ENCODE measurements at places on chromosomes 5 and 9.

GRCh38 chr9:8468045-8468637 lies 668.6 kb upstream of the DMAC1 start:
- no peak for DNase-seq

GRCh38 chr5:75277463-75277862 lies 40.8 kb upstream of the ANKRD31 start:
- DNase-seq: no peak

DNA sequence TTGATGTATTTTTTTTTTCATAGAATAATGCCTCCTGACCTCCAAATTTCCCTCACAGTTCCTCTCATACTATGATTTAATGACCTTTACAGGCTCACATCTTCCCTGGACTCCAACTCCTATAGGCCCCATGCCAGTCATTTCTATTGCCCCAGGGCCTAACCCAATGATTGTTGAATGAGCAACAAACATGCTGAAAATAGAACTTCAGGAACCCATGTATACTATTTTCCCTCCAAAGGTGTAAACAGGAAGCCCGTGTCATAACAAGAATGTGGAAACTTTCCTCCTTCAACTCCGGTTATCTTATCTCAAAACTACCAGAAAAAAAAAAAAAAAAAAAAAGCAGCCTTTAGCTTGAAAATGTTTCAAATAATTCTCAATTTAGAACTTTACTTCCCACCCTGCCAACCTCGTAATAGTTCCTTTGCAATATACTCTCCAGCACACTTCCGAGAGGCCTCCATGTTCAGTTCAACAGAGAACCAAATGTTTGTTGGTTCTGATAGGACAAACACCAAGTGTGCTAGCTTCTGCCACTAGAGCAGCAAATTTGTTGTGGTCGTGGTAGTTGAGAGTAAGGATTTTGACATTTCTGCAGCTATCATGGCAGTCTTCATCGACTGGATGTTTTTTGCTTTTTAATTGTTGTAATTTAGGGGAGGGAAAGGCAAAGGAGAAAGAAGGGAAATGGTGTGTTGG lies 25.8 kb downstream of the TRPM6 start:
- no peak for DNase-seq

GRCh38 chr9:70081120-70081495 lies 37.5 kb downstream of the MAMDC2 start:
- no peak for DNase-seq

DNA sequence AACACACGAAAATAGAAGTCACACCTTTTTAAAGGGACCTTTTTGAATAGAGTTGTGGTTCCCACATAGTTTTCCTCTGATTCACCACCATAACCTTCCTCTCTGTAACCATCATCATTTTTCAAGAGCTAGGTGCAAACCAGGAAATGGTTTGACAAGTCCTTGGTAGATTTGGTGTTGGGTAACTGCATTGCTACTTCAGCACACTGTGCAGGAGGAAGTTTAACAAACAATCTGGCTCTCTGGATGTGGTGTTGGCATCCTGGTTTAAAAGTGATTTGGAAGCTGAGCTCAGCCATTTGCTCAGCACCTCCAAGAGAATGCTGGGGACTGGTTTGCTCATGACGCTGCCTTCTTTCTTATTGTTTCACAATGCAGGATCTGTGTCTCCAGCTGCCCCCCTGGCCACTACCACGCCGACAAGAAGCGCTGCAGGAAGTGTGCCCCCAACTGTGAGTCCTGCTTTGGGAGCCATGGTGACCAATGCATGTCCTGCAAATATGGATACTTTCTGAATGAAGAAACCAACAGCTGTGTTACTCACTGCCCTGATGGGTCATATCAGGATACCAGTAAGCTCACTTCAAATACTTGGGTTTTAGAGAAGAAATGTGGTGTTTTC lies 213.1 kb downstream of the RFK start:
- peak; percentile 35 for DNase-seq

DNA sequence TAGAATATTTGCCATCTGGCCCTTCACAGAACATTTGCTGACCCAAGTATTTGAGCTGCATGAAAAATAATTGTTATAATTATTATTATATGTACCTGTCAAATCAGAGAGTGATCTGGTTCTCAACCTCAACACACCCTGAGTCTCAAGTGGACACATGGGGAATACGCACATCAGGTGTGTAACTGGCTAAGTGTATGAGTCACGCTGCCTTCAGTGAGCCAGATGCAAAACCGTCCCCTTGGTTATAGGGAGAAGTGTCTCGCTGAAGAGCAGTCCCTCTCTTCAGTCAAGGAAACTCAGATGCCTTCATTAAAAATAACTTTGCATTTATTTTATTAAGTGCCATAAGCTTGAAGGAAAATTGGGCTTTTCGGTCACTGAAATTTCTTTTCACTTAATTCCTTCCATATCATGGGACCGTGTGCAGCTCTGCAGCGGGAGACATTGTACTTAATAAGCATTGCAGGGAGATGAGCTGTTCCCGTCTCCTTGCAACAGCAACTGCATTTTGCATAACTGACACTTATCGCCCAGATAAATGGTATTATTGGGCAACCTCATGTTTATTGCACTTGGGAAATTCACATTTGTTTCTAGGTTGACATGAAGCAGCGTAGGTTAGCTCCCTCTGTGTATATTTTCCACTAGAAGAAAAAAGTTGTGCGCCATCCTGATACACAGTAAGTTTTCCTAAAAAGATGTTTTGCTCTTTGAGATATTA lies 512.3 kb upstream of the DAP start:
- DNase-seq: no peak

GRCh38 chr5:38500573-38501260 lies 55.7 kb downstream of the LIFR start:
- no peak for DNase-seq

- no peak for DNase-seq
These were observed 32.4 kb downstream of the AHRR start for GRCh38 chr5:353612-354580.

- DNase-seq: no peak
These were observed 243.9 kb downstream of the TMEM167A start for GRCh38 chr5:82833277-82833676.

DNA sequence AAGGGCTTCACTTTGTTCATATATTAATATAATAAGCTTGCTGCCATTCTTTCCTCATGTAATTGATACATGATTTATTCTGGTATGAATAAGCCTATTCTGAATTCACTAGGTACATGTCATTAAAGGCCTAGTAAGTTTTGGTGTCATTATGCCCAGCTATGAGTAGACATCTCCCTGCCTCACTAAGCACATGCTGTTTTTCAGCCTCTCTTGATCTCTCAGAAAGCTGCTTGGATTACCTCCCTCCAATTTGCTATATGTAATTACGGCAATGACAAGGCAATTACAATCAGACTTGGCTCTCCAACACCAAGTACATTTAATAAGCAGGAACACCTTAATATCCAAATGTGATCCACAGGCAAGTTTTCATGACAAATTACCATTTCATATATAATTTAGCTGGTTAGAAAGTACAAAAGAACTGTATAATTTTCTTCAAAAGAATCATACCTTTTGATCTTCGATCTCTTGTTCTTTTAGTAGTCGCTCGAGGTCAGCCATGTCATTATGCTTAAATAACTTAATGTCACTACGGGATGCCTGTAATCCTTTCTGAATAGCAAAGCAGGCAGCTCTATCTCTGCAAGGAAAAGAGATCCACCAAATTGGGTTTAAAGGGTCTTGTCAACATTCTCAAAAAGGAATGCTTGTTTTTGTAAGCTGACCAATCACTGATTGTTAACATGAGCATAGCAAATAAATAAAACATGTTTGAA lies 56.3 kb downstream of the SPTLC1 start:
- no peak for DNase-seq

GRCh38 chr5:179734536-179735164 lies 2.0 kb downstream of the MAML1 start:
- DNase-seq: no peak

GRCh38 chr5:43138512-43138893 lies 17.8 kb downstream of the ZNF131 start:
- DNase-seq: no peak

DNA sequence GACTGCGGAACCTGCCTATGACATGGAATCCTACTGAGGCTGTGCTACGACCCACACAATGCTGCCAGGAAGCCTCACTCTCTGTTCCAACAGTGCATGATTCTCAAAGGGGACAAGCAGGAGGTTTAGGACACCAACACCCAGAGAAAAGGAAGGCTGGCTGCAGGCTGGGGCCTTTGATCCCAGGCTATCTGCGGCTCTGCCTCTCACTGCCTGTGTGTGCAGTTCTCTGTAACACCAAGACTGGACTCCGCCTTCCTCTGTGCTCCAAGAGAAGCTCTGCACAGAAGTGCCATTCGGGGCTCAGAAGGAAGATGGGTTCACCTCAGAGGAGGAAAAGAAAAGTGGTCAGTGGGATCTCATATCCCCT lies 20.5 kb downstream of the ANKH start:
- DNase-seq: no peak

DNA sequence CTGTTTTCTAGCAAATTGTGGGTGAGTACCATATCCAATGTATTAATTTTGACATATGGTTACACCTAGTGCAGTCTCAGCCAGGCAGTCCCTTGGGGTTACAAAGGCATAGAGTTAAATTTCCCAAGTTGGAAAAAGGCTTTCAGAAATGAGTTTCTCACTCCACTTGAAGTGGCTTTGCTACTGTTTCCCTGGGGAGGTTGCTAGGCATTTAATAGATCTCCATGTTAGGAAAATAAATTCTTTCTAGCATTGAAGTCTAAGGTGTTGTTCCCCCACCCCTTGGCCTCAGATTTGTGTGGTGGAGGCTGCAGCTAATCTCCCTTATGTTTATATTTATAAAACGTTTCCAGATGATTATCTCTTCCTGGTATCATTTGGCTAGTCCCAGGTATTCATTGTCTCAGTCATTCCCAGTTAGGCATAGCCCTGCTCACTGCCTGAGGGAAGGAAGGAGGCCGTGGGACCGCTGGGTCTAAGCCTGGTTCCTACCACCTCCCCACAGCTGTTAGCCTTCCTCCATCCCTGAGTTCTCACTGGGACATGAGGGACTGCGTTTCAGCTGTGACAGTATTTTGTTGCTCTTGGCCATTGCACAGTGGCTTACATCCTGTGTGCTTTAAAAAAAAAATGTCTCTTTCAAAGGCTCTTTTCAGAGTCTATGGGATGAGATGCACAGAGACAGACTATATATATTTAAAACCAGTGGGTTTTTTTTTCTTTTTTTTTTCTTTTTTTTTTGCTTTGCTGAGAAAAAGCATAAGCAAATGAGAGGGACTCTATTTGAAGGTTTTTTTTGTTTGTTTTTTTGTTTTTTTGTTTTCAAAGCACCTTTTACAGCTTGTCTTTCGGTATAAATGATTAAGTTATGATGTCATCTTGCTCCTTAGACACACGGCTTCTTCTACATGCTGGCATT lies 121.5 kb downstream of the MAST4 start:
- no peak for DNase-seq

DNA sequence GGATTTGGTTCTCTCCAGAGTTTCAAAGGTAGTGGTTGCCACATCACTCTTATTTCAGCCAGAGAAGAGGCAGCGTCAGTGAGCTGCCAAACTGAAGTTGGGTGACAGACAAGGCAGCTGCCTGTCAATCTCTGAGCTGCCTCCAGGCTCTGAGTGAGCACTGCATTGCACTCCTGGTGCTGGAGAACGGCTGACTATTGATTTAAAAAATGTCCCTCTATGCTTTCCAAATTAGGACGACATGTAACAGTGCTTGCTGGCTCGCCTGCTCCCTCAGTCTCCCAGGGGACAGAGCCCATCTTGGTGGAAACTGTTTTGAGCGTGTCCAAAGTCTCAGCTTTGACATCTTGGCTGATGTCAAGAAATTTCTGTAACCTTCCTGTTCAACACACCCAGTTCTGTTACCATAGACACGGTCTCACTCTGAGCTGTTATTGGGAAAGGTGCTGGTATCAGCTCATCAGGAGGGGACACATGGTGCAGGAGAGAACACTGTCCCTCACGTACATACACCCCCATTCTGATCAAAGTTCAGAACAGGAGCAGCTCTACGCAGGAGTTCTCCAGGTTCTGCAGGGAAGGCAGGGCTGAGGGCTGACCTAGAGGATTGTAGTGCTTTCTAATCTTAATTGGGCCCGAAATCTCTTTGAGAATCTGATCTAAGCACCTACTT lies 15.7 kb downstream of the PCDH12 start:
- no peak for DNase-seq

DNA sequence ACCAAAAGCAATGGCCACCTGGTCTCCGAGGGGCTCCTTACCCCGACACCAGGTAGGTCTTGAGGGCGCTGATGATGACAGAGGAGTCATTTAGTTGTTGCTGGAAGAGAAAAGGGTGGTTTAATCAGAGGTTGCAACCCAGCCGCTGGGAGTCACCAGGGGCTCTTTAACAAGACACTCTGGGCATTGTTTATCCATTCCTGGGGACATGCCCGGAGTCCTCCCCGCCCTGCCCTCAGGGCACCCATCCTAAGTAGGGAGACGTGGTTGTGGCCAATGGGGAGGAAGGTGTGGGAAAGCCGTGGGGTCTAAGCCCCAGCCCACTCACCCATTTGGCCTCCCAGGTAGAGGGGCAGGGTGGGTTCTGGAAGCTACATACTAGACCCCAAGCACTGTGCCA lies 3.1 kb downstream of the PTGES2 start:
- no peak for DNase-seq

DNA sequence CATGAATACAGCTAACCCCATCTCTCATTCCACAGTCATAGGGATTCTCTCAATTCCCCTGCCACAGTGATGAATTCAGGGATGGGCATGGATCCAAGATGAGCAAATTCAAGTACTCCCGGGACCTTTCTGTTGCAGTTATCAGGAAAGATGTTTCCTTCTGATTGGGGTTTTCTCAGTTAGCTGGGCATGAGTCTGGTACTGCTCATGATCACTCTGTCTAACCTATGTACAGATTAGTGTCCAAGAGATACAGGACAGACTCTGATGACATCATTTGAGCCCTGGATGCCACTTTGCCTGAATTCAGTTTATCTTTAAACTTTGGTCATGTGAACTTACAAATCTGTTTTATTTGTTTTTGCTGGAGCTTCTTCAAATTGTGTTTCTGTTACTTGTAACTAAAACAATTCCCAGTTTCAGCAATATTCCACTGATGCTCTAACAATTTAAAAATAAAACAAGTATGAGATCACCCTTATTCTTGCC lies 257.7 kb upstream of the KLF9 start:
- no peak for DNase-seq

All from Jurkat, Clone E6-1 (cell line).